OCI-M1 (cell line): ENCODE measurements at places on chromosomes 12 and 14.

DNA sequence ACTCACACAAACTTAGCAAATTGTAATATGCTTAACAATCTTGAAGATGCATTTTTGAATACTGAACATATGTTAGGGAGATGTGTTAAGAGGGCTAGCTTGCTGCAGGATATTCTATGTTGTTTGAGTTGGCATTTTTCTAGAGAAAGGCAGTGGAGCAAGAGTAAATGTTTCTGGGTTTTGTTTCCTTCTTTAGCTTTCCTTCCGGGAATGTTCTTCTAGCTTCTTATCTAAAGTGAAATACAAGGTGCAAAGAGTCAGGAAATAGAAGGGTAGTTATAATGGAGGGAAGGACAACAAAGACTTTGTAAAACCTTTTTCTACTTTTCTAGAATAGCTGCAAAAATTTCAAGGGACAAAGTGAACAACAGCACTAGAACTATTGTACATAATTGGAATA, 77.6 kb upstream of the KCNH3 start:
- no peak for DNase-seq

DNA sequence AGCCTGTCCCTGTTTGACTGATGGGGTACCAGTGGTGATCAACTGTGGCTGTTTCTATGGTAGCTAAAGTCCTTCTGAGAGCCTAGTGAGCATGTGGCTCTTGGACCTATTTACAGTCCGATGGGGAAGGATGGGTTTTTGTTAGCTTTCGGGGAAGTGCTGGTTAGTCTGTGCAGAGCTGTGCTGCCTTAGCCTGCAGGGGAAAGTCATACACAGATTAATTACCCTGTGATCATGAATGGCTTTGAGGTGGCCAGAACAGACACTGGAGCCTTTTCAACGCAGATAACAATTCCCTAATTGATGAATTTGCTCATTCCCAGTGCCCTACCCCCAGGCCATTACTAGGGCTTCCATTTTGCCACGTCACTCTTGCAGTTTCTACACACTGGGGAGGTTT, 99.7 kb downstream of the WSCD2 start:
- no peak for DNase-seq

DNA sequence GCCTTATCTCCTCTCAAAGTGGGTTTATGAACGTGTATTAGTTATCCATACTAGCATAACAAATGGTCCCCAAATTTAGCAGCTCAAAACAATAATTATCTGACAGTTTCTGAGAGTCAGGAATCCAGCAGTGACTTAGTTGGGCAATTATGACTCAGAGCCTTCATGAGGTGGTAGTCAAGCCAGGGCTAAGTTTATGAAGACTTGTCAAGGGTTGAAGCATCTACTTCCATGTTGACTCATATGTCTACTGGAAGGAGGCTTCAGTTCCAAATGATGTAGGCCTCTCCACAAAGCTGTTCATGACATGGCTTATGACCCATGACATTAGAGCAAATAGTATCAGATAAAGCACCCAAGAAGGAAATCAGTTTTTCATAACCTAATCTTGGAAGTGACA, 73.2 kb downstream of the IPO8 start:
- DNase-seq, result peak; percentile 17

- no peak for DNase-seq
Observed at GRCh38 chr12:124394462-124395128, 99.7 kb downstream of the RFLNA start.

GRCh38 chr12:92927055-92927435, 2.0 kb downstream of the EEA1 start:
- DNase-seq, result peak; percentile 59

- DNase-seq, result no peak
Observed at GRCh38 chr14:30874120-30874998, at the start of gene COCH. Gene COCH (plus strand): TSS chr14:30874559. CDS start chr14:30874939, 380 bp downstream.

DNA sequence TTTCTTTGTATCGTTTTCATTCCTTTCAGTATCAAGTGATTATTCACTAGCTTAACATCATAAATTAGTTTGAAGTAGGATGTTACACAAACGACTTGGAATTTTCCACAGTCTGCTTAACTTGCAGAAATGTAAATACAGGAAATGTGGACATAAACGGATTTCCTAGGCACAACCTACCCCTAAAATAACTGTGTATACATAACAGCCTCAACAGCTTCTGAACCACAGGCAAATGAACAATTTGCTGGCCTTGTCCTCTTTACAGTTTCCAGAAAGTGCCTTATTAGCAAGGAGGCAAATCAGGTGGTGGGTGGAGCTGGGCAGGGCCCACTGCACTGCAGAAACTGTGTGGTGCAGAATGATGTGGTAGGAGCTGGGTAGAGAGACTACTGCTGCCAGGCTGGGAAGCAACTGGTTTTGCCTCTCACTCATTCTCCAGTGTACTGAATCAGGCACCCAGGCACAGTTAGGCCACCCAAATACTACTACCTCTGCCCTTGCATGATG, 14.1 kb downstream of the DRAM1 start:
- no peak for DNase-seq

DNA sequence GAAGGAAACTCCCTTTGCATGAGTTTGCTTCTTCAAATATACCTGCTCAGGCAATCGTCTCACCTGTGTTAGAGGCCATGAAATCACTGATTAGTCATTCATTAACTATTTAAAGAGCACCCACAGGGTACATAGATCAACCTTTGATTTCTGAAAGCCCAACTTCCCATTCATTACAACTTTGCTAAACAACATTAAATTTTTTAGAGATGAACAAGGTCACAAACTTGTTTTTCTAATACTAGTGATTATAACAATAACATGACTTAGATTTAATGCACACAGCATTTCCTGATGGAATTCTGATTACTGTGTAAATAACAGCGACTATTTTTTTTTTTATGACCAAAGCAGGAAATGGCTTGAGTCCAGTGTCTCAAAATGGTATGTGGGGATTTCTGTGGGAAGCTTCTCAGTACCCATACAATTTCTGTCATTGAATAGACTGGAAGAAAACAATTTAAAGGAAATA, 5.4 kb upstream of the ERO1A start:
- DNase-seq, result no peak

DNA sequence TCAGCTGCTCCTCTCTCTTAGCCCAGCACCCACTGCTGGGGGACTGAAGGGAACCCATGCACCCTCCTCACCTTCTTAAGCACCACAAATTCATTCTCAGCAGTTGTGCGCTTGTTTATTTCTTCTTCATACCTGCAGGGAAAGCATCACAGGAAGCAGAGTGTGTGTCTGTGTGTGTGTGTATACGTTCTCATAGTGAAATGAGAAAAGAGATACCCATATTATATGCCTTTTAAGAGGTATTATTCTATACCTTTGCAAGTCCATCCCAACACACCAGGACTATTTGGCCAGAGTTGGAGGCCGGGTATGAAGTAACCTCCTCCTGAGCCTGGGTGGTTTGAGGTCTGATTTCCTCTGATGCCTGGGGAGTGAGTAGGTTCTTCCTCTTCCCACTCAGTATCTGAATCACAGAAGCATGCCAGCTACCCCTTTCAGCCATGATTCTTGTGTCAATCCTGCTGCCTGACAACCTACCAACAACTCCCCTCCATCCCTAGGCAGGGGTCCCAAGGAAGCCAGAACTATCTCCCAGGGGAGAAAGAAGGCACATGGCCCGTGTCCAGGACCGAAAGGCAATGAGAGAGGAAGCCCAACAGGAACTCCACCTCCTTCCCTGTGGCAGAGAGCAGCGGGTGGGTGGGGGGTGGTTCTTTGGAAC, 3.0 kb downstream of the KRT73 start:
- peak; percentile 6 for DNase-seq

- peak; percentile 88 for DNase-seq
Observed at GRCh38 chr12:21992823-21993222, 51.6 kb upstream of the ABCC9 start.

- no peak for DNase-seq
Observed at GRCh38 chr12:116498471-116498870, 60.7 kb upstream of the MAP1LC3B2 start.

- no peak for DNase-seq
Observed at GRCh38 chr14:106211334-106211900, 685.0 kb downstream of the TMEM121 start.

DNA sequence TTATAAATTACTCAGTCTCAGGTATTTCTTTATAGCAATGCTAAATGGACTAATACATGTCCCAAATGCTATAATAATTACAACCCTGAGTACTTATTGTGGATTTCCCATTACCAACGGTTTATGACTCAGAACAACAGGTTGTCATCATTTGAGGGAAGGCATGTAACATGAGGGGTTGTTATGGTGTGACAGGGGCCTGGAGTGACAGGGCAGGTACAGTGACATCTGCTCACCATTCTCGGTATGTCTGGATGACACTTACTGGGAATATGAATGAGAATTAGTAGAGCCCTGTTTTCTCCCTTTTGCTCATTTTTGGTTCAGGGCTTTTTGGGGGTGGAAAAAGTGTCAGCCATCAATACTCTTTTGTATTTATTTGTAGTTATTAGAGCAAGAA, 36.2 kb upstream of the FERMT2 start:
- no peak for DNase-seq

- DNase-seq, result no peak
Observed at GRCh38 chr12:16361142-16361783, 13.8 kb downstream of the MGST1 start.

- DNase-seq, result no peak
Observed at GRCh38 chr12:95164656-95165055, 52.6 kb downstream of the FGD6 start.

DNA sequence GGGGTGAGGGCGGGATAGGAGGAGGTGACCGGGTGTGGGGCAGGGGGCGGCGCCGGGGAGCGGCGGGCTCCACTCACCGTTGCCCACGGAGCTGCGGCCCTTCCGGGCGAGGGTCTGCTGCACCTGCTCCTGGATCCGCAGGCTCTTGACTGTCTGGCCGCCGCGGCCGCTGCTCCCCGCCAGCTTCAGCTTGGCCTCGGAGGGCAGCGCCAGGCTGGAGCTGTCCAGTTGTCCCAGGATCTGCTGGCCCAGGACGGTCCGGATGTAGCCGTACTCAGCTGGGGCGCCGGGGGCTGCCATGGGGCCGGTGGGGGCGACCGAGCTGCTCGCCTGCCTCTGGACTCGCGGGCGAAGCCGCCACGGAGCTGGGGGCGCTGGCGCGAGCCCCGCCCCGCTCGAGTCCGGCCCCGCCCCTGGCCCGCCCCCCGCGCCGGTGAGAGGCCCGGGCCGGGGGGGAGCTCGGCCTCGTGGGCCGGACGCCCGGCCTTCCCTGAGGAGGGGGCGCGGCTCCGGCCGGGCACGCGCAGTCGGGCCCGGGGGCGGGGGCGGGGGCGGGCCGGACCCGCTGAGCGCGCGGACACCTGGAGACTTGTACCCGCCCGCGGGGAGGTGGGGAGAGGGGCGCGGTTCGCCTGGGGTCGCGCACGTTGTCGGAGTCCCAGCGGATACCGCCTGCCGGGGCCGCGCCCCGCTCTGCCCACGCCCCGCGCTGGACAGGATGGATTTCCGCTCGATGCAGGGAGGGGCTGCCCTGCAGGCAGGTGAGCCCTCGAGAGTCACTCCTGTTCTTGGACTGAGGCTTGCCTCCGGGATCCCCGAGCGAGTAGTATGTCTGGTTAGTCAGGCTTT, at the start of gene PKP2:
TSS of gene PKP2 (minus strand) at position 346 of the 849 bp plus-strand sequence. CDS start at position 300, 46 bp downstream.
- DNase-seq, result peak; percentile 67

- DNase-seq, result no peak
Observed at GRCh38 chr12:92288561-92288960, 142.9 kb upstream of the BTG1 start.

DNA sequence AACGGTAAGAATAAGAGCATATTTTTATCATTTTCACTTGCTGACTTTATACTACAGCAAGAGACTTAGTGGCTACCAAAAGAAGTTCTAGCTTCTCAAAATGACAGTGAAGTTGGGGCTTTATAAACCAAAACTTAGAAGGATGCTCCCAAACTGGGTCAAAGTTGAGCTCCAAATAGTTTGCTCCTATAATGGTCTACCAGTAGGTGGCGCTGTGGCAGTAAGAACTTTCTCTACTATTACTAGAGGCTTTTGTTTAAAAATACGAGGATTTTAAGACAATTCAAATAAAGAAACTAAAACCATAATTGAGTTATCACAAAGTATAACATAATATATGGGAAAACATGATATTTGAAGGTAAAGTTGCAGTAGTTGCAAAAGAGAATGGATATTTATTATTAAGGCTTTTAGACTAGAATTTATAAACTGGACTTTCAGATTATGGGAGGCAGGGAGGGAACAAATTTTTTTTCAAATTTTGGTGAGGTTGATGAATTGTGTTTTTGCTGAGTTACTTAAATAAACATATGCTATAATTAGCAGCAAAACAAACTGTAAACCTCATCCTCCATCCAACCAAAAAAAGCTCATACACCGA, 75.0 kb downstream of the TGFB3 start:
- peak; percentile 68 for DNase-seq

DNA sequence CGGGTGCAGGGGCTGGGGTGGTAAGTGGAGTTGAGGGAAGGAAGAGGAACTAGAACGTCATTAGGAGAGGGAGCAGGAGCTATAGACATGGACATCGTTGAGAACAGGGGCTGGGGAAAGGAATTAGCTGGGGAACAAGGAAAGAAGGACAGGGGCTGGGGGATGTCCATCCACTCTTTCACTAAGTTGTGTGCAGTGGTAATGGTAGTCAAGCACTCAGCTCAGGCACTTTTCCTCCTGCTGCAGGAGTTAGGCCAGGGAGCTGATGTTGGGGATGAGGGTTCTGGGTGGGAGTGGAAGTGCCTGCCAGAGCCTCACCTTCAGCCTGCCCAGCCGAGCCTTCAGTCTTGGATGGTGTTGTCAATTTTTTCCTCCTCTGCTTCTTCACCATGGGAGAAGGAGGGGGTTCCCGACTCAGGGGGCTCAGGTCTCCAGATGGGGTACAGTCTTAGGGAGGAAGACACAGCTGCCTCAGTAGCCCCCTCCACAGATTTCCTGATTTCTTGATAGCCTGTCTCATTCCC, 9.2 kb downstream of the AGAP2 start:
- no peak for DNase-seq

DNA sequence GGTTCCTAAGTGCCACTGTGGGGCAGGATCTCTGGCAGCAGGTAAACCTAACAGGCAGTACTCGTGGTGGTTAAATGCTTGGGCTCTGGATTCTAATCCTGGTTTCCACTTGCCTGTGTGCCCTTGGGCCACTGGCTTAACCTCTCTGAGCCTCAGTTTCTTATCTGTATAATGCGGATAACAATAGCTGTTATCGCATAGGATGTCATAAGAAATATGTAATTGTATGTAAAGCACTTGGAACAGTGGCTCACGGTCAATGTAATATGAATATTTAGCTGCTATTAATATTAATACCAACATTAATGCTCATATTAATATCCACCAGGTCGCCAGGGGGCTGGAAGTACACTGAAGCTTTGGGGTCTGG, 16.8 kb downstream of the FOXN4 start:
- no peak for DNase-seq

GRCh38 chr12:122803937-122804336, 29.6 kb downstream of the CCDC62 start:
- DNase-seq, result no peak
